Thoracic aorta (tissue), 2 donors: ENCODE measurements at places on chromosomes 4 and X. TPM values are rescaled to one million over a fixed set of nuclear protein-coding genes. Genes with fewer than 3 reads are reported as not detected.

Gene CRLF2
- 1.8 TPM for total RNA-seq

Gene INTU
- total RNA-seq: 11.0 TPM

Gene ABCG2
- total RNA-seq: 7.3 TPM

Gene SORCS2
- 0.92 TPM for total RNA-seq

Gene AWAT2
- total RNA-seq: not detected

Gene PRPS2
- 20.5 TPM for total RNA-seq

Gene MSX1
- total RNA-seq: 24.6 TPM

DNA sequence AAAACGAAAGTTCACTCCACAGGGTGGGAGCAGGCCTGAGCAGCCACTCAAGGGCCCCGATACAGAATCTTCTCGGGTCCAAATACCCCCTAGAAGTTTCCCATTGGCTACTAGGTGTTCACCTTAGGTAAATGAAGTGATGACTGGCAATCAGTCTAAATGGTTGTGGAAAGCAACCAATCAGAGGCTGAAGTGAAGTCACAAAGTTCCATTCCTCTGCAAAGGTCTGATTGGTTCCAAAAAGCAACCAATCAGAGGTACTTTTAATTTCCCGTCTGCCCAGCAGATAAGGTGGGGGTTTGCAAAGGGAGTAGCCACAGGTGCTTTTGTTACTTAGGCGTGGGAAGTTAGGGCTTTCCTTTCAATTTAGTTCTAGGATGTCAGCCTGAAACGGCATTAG, 58.2 kb upstream of the NKAP start:
- DNase-seq: no peak

DNA sequence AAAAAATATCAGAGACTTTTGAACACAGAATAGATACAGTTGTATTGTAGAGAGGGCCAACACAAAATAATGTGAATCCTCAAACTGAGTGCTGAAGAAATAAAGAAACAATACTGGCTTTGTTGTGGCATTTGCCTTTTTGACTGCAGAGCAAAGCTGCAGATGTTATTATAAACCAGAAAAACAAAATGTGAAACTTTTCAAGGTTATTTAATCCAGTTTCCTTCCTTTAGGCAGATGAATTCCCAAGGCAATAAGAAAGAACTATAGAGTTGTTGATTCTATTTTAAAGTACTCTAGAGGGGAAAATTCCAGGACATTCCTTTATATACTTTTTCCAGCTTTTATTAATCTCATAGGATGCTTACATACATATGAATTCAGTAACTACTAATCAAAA, 186.8 kb downstream of the NDST4 start:
- DNase-seq: no peak

GRCh38 chr4:186037692-186038658, 31.0 kb upstream of the TLR3 start:
- no peak for DNase-seq

DNA sequence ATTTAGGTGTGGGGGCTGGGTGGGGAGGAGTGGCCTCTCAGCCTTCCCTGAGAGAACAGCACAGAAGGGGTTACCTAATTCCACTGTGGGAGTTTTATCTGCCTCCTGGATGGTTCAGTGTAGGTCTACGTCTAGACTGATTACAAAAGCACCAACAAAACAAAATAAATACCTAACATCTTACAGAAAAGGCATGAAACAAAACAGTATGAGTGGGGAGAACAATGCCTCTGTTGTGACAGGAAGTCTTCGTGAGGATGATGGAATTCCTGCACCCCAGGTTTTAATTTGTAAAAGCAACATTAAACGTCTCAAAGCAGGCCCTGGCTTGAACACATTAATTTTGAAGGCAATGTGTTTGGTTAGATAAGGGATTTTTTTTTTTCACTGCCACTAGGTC, 112.1 kb upstream of the GPC4 start:
- DNase-seq: no peak

DNA sequence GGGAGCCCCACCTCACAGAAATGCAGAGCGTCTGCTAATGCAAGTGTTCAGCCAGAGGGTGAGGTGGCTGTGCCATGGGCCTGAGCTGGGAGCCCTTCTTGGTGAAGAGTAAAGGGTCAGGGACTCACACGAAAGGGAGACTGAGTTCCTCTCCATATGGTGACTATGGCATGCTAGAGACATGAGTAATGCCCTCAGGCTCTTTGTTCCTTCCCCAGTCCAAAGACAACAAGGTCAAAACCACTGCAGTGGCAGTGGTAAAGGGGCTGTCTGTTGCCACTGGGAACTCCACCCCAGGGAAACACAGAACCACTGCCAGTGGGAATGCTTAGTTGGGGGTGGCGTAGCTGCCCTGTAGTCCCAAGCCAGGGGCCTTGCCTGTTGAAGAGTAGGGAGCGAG, 22.4 kb downstream of the RAB40AL start:
- no peak for DNase-seq

- no peak for DNase-seq
Measured at GRCh38 chr4:153822316-153822715, 33.4 kb upstream of the SFRP2 start.

- DNase-seq: no peak
Measured at GRCh38 chr4:102308032-102308799, 37.1 kb downstream of the SLC39A8 start.

DNA sequence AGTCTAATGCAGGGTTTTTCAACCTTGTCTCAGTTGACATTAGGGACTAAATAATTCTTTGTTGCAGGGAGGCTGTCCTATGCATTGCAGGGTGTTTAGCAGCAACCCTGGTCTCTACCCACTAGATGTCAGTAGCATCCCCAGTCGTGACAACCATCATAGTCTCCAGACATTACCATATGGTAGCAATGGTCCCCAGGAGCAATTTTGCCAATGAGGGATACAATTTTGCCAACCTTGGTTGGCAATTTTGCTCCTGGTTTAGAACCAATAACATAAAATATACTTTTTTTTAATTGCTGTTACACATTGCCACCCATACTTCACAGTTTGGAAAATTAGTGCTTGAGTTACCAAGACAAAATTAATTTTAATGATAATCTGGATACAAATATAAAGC, 6.0 kb downstream of the EREG start:
- DNase-seq: no peak
